NCI-H748 treated with DMSO at 0.1 percent for 48 hours (cell line): ENCODE measurements at places on chromosomes 1 and 21.

GRCh38 chr1:109091839-109092193 is 1.3 kb downstream of the TMEM167B start:
- DNase-seq: no peak

DNA sequence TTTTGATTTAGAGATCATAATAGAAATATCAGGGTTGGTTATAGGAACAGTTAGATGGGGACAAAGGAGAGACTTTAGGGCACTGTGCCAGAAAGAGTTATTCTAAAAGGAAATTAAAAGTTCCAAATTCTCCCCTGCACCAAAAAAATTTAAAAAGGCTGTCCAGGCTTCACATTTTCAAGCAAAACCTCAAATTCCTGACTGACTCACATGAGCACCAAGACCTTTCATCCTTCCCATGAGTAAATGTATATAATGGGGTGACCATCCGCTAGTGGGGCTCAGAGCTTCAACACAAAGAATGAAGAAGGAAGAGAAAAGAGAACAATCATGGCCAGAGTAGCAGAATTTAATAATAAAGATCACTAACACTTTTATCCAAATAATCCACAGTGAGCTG is 131.6 kb upstream of the MROH9 start:
- DNase-seq: no peak

DNA sequence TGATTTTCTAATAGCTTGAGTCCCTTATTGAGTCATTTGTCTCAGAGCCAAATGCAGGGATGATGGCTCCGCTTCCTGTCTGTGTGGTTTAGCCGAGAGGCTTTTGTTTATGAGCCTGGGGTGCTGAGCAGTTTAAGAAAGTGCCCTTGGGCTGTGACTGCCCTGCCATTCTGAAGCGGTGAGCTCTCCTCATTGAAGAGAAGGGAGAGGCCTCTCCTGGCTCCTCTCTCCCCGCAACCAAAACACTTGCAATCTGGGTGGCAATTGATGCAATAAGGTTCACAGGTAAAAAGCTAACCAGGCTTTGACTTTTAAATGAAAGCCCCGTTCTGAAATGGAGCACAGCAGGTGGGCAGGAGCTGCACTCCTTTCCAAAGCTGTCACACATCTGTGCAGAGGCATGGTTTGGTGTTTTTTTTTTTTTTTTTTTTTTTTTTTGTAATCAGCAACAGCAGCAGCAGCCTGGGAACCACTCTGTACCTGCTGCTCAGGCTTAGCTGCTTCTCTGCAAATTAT is 403.7 kb downstream of the SIPA1L2 start:
- no peak for DNase-seq

- no peak for DNase-seq
Observed at GRCh38 chr1:204826970-204827369, 43.7 kb upstream of the NFASC start.

DNA sequence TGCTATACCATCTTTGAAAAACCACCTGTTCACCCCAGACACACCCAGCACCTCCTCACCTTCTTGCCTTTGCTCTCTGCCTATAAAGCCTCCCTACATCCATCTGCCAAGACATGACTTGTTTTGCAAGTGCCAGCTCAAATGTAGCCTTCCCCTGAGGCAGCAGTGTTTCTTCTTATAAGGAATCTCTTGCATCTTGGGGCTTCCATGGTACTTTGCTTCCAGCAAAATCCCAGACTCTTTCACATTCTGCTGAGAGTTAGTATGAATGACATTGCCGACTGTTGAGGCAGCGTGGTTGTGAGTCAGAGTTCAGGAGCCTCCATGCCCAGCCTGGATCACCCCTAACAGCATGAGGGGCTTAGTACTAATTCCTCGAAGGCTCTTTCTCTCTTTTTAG is 217.4 kb upstream of the RUNX1 start:
- DNase-seq: no peak

DNA sequence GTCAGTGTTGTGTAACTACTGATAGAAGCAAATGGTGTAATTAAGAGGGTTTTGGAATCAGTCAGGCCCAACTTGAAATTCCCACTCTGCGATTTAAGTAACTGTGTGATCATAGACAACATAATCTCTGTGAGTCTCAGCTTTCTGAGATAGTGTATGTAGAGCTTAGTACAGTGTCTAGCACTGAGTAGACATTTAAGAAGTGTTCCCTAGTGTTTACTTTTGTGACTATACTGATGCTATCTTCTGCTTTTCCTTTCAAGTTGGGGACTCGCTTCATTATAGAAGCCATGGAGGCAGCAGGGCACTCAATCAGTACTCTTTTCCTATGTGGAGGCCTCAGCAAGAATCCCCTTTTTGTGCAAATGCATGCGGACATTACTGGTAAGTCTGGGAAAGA is 147.7 kb upstream of the HOOK1 start:
- no peak for DNase-seq

DNA sequence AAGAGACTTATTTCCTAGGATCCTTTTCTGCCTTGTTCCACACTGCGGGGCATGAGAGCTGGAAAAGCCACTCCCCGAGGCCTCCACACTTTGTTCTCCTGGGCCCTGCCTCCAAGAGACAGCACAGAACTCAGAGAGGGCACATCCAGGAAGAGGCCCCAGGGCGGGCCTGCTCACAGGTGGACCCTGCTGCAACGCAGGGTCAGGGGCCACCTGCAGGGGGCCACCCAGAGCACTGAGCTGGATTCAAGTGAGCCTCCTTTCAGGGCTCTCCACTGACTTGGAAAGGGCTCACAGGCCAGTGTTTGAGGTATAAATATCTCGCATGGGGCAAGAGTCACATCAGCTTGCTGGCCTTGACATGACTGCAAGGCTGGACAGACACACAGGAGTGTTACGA is 4.8 kb downstream of the RGS16 start:
- no peak for DNase-seq

DNA sequence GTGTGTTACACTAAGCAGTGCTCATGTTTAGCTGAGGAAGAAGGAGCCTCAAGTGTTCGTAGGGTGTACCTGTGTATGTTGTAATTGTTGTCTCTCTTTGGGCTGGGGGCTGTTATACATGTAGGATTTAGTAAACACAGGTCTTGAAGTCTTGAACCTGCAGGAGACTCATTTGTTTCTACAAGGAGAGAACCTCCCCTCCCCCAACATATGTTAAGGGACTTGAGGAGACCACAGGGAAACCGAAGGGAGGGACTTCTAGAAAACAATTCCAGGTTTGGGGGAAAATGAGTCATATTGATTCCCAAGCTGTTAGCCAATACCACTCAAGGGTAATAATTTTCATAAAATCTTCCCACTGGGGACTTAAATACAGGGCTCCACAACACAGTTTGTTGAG is 25.0 kb upstream of the AGBL4 start:
- no peak for DNase-seq
